ENCODE measurements at places on chromosomes 1 and 21.

DNA sequence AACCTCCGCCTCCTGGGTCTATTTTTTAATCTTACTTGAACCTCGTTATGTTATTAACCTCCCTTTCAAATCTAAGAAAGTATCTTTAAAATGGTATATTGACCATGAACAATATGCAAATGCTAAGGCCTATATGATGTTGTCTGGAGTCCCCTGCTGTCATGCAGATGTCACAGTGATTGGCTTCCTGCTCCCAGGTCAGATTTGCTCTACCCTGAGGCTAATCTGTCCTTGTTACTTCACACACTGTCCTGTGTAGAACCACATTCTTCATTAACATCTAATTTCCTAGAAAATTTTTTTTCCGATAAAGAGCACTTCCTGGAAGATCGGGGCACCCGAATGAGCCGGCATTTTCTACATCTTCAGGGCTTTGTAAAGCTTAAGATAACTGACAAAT, 306.6 kb downstream of the MRPL39 start:
- no peak for DNase-seq

DNA sequence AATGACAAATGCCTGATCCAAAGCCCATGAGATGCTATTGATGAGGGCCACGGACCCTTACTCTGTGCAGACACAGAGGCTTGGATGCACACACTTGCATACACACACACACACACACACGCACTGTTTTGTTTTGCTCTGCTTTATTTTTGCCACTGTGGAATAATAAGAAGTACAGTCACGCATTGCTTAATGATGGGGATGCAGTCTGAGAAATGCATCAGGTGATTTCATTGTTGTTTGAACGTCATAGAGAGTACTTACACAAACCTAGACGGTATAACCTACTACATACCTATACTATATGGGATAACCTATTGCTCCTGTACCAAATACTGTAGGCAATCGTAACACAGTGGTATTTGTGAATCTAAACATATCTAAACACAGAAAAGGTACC, 104.4 kb downstream of the RHOU start:
- no peak for DNase-seq

DNA sequence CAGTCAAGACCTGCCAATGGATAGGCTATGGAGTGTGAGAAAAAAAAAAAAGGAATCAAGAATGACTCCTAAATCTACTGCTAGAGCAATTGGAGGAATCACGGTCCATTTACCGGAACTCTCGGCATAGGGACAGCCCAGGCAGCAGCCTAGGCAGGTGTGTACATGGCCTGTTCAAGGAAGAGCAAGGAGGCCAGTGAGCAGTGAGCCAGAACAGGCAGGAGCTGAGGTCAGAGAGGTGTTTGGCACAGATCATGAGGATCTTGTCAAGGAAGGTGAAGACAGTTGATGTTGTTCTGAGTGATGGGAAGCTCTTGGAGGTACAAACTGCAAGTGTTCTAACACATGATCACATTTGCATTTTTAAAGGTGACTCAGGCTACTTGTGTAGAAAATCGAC, 40.6 kb upstream of the HHAT start:
- DNase-seq = no peak

- no peak for DNase-seq
These were observed 59.1 kb downstream of the KCND3 start for GRCh38 chr1:111930356-111930755.

- DNase-seq = no peak
These were observed 86.2 kb downstream of the SLC66A1 start for GRCh38 chr1:19398309-19398760.

- DNase-seq = no peak
These were observed 35.2 kb downstream of the JUN start for GRCh38 chr1:58748666-58749065.

- DNase-seq = no peak
These were observed 202.7 kb downstream of the BACH1 start for GRCh38 chr21:29501451-29501850.

DNA sequence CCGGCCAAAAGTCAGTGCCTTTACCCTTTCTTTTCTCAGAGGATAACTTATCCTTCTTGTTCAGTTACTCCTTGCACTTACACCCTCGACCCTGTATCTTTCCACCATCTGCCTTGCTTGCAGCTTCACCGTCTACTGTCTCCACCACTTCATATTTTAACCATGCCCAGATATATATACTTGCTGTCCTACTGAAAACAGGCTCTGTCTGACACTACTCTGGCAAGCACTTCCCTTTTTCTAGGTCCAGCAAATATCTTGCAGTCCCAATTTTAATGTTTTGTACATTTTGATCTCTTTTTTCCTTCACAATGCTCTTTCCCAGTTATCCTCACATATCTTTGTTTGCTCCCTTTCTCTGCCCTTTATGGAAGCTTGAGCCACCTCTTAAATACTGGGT, 308.6 kb downstream of the TPR start:
- DNase-seq = no peak

- DNase-seq = no peak
These were observed 38.7 kb downstream of the BCL9 start for GRCh38 chr1:147579934-147580537.

DNA sequence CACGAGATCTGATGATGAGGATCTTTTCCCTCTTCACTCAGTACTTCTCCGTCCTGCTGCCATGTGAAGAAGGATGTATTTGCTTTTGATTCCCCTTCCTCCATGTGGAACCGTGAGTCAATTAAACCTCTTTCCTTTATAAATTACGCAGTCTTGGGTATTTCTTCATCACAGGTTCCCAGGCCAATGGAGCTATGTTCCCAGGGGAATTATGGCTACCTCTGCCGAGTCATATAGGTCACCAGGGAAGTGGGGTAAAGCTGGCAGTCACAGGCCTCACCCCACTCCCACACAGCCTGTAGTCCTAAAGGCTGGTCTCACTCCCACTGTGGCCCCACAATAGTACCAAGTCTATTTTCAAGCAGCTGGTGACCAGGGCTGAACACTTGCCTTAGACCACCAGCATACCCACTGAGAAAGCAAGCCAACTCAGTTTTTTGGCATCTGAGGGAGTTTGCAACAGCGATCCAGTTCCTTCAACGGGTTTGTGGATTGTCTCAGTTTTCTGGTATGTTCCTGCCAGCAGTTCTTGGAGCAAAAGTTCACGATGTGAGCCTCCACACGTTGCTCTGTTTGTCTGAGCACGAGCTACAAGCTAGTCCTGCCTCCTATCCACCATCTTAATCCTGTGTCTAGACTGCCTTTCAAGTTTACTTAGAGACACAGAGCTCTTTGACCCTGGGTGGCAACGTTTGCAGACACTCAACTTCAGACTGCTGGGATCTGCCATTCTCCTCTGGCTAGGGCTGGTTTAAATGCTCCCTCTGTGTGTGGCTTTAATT, 104.5 kb downstream of the CENPF start:
- no peak for DNase-seq

- no peak for DNase-seq
These were observed 91.9 kb downstream of the KCNT2 start for GRCh38 chr1:196516373-196516772.

- no peak for DNase-seq
These were observed 29.1 kb upstream of the GRHL3 start for GRCh38 chr1:24289937-24290595.

GRCh38 chr1:113178106-113178505, 105.1 kb downstream of the LRIG2 start:
- DNase-seq = no peak

DNA sequence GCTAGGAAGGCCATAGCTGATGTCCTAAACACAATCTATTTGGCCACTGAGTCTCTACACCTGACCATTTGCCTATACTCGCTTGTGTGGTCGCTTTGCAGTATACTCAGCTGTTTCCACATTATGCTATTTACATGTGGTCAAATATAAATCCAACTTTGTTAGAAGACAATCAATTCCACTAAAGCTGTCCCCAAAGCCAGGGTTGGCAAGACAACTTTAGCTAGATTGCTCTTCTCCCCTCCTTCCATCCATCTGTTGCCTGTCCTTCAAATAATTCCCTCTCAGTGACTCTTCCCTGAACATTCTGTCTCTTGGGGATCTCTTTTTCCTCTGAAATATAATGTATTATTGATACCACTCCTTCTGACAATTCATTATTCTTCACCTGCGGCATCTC, 30.1 kb downstream of the AVPR1B start:
- DNase-seq = no peak

- no peak for DNase-seq
These were observed 113.6 kb downstream of the NMNAT2 start for GRCh38 chr1:183304440-183305107.

DNA sequence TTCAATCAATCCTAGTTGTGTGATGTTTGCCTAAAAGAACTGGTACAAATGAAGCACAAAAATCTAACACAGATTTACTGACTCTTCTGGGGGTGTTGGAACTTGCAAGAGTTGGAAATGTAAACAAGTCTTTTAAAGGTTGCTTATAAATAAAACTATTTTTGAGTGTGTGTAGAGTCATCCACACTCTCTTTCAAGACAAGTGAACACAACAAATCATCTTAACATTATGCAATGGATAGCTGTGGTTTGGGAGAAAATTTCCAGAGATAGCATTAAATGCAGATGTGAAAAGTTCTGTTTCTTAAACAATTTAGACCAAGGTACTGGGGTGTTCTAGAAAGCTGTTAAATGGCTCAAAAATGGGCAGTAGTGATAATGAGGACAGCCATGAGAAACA, 28.7 kb downstream of the C1orf87 start:
- DNase-seq = no peak

- no peak for DNase-seq
These were observed 119.2 kb downstream of the LRIG2 start for GRCh38 chr1:113192242-113192641.

DNA sequence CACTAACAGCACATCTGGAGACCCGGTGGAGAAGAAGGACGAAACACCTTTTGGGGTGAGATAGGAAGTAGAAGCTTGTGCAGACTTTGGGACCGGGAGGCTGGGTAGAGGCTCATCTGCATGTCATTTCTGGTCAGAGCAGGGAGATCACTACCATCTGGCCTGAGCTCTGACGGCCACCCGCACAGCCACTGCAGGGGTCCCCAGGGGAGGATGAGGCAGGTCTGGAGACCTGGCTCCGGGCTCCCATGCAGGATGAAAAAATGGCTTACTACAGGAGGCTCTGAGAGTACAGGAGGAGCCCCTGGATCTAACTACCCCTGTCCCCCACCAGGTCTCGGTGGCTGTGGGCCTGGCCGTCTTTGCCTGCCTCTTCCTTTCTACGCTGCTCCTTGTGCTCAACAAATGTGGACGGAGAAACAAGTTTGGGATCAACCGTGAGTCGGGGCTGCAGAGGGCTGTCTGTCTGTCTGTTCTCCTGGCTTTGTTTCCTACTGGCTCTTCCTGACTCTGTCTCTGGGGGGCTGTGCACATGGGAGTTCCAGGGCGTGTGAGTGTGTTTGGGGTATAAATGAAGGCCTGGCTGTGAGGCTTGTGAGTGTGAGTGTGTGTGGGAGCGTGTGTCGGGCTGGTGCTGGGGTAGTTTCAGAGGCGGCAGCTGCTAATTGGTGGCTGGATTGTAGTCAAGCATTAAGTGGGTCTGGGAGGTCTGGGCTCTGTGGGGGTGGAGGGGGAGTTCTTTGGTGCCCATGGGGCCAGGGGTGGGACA, 14.1 kb downstream of the NTRK1 start:
- no peak for DNase-seq

GRCh38 chr1:94863919-94864318, 43.8 kb downstream of the SLC44A3 start:
- DNase-seq = no peak

DNA sequence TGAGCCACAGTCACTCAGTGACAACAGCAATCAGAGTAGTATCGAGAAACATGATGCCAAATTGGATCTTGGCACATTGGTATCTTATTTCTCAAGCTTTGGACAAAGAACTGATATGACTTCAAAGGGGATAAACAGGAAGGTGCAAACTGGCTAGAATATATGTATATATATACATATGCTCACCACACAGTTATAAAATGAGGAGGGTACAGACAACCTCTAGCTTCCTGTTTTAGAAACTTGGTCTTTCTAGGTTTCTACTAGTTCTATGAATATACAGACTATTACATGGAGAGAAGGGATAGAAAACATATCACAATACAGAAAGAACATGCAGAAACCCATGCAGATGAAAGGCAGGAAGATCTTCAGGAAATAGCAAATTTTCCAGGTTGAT, 292.1 kb upstream of the SNX7 start:
- no peak for DNase-seq

DNA sequence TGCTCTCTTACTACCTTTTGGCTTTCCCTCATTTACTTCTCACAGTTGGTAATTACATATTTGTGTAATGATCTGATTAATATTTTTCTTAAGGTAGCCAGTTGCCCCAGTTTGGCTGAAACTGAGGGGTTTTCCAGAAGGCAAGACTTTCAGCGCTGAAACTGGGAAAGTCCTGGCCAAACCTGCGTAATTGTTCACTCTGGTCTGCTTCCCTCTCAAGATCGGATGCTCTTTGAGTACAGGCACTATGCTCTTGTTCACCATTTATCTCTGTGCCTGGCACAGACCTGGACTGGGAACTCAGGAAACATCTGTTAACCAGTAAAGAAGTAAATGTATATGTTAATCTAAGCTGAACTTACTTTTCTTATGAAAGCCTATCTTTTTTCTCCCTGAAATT, 209.6 kb upstream of the HOOK1 start:
- DNase-seq = no peak

DNA sequence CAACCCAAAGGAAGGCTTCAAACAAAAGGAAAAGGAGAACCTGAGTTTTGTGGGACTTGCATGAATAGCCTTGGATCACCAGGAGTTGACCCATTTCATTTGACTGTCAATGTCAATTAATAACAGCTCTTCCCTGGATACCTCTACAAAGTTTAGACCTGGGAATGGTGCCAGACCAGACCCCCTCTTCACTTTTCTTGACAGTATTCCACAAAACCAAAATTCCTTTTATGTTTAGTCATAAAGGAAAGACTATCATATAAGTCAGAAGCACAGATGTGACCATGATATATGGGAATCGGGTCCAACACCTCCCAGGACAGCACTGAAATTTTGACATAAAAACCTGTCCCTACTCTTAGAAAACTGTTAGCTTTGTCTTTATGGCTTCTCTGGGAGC, 191.8 kb downstream of the LYPLAL1 start:
- DNase-seq = no peak

- no peak for DNase-seq
These were observed 7.9 kb downstream of the TRIM46 start for GRCh38 chr1:155181371-155182051.

DNA sequence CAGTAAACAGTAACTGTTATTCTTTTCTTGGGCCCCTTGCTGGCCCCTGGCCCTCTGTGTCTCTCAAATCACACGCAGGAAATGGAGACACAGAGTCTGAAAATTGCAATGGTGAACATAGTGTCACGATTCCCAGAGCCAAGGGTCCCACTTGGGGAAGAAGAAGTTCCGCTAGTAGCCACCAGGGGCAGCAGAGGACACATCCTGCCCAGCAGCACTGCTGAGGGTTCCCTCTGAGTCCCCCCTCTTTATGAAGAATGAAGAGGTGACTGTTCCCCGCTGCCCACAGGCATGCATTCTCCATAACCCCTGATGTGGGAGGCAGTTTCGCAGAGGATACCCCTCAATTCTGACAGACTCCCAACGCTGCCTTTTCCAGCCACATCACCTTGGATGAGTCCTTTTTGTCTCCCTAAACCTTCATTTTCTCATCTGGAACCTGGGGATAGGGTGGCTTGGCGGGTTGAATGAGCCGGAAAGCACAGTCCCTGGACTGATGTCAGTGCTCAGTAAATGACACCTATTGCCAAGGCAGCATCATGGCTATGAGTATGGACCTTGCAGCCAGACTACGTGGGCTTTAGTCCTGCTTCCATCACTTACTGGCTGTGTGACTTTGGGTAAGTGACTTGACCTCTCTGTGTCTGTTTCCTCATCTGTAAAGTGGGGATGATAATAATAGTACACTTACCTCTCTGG, 238.0 kb upstream of the TMEM51 start:
- DNase-seq = peak; percentile 33

- DNase-seq = no peak
These were observed 4.3 kb downstream of the INTS7 start for GRCh38 chr1:212030936-212031528.

- DNase-seq = no peak
These were observed 14.6 kb downstream of the CEP350 start for GRCh38 chr1:179968994-179969919.

Measured in activated naive CD4-positive, alpha-beta T cell treated with anti-CD3 and anti-CD28 coated beads, Interleukin-2, amount 50 U/mL, for 16 hours (primary cell).